ENCODE measurements at places on chromosomes 4 and X.

GRCh38 chr4:114384629-114385028 is 214.0 kb upstream of the UGT8 start:
- peak; percentile 29 for DNase-seq

- no peak for DNase-seq
These were observed 33.0 kb downstream of the SNCA start for GRCh38 chr4:89803915-89804314.

- DNase-seq, result no peak
These were observed 19.0 kb downstream of the GAB1 start for GRCh38 chr4:143355540-143356217.

DNA sequence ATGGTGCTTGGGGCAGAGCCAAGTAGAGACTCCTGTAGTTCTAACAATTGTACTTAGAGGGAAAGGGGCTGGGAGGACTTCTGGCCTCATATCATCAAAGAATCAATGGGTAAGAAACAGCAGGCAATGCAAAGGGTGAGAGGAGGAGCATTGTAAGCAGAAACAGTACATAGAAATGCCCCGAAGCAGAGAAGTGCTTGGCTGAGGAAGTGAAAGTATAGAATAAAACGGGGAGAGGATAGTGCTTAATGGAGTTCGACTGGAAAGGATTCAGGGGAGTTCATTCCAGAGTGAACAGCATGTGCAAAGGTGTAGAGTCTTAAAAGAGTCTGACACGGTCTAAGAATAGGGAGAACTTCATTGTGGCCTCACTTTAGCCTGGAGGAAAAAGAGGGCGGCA is 103.0 kb downstream of the SYNPO2 start:
- no peak for DNase-seq

GRCh38 chr4:1973218-1973617 is 35.6 kb downstream of the NELFA start:
- no peak for DNase-seq

DNA sequence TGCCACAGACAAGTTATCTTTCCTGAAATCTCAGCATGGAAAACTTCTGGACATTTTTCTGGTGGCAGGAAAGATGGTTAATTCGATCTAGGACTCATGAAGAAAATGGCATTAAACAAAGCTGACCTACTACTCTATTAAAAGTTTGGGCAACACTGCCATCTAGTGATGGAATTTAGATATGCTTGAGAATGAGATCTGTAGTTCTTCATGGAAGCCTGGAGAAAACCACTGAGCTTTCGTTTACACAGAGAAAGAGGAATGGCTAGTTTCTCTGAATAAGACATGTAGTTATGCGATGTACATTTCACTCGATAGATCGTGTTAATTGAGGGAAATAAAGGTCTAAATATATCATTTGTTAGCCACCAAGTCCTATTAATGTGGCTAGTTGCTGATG is 51.7 kb upstream of the CHRDL1 start:
- peak; percentile 54 for DNase-seq

DNA sequence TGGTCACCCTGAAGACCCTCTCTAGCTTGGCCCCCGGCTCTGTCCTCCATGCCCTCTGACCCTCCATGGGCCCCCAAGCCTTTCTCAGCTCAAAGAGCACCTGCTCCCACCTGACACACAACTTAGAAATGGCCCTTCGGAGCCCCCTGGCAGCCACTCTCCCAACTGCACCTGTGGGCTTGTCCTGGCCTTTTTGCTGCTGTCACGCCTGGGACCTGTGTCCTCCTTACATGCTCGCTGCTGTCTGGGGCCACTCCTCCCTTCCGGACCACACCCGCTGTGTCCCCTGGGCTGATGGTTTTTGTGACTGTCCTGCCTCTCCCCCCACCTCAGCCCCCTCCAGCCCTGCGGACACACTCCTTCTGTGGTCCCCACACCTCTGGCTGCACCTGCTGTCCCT is 106.2 kb upstream of the AFAP1 start:
- DNase-seq, result no peak

GRCh38 chr4:2337896-2338295 is 76.0 kb upstream of the MXD4 start:
- no peak for DNase-seq

GRCh38 chr4:38785901-38786402 is 3.2 kb upstream of the TLR10 start:
- DNase-seq, result no peak

- no peak for DNase-seq
These were observed 930.2 kb upstream of the GRID2 start for GRCh38 chr4:91373546-91373945.

DNA sequence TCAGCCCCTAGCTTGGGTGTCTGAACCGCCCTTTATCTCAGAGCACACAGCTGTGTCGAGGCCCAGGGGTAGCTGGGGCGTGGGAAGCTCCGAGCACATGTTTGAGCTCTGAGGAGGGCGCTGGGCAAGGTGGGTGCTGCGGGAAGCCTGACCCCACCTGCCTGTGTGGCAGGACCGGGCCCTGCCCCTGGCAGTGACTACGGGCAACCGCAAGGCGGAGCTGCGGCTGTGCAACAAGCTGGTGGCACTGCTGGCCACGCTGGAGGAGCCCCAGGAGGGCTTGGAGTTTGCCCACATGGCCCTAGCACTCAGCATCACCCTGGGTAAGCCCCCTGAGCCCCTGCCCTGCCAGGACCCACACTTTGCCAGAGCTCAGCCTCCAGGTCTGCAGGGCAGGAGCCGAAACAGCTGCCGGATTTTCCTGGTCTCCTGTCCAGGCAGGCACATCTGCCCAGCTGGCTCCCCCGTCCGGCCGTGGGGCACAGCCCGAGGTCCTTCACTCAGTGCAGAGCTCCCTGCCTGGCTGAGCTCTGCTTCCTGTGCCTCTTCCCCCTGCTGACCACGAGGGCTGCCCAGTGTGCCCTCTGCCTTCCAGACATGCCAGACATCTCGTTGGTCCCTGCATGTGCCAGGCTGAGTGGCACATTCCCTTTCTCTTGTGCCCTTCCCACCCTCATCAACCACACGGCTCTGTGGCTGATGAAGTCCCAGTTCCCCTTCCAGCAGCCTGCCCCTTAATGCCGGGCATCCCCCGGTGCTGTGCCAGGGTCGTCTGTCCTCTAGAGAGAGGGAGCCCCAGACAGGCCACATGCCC is 33.2 kb upstream of the HTRA3 start:
- peak; percentile 69 for DNase-seq

- no peak for DNase-seq
These were observed 3.6 kb upstream of the PDE5A start for GRCh38 chr4:119632216-119632615.

GRCh38 chr4:108988464-108989195 is 225.8 kb upstream of the ETNPPL start:
- no peak for DNase-seq

- no peak for DNase-seq
These were observed 334.9 kb upstream of the GATB start for GRCh38 chr4:152095701-152096070.

DNA sequence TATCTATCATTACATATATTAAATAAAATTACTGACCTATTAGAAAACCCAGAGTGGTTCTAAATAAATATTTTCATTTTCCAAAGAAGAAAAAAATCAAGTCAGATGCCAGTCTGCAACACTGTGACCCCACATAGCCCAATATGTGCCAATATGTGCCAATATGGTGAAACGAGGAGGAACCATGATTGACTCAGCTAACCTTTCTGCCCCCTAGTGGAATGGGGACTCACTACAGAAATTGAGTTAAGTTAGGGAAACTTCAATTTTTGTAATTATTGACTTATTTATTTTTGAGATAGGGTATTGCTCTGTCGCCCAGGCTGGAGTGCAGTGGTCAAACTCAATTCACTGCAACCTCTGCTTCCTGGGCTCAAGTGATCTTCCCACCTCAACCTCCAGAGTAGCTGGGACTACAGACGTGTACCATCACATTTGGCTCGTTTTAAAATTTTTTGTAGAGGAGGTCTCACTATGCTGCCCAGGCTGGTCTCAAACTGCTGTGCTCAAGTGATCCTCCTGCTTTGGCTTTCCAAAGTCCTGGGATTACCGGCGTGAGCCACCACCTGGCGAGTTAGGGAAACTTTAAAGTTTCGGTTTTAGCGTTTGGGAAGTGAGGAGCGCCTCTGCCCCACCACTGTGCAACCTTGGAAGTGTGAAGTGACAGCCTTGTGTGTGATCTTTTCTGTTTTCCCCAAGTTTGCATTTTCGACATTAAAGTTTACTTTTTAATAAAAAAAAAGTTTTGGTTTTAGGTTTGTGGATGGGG is 116.8 kb upstream of the SHISA3 start:
- peak; percentile 58 for DNase-seq

- no peak for DNase-seq
These were observed 23.4 kb downstream of the DHX15 start for GRCh38 chr4:24560868-24561368.

GRCh38 chr4:8745826-8746225 is 125.8 kb downstream of the HMX1 start:
- DNase-seq, result no peak

GRCh38 chr4:23122666-23123400 is 430.1 kb downstream of the GBA3 start:
- DNase-seq, result no peak

GRCh38 chr4:128776794-128777216 is 32.7 kb upstream of the JADE1 start:
- DNase-seq, result no peak

DNA sequence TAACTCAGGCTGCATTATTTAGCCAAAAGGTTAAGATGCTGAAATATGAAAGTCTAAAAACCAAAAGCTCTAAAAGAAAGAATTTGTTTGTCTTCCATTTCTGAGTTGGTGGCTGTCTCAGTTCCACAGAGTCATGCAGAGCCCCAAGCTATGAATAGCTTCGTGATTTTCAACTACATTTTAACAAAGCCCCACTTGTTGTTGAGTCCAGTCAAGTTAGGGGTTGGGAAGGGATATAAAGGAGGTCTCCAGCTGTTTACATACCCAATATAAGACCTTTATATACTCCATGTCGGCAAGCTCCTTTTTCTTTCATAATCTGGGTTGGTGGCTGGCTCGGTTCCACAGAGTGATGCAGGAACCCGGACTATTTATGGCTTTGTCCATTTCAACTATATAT is 924.6 kb upstream of the PRKX start:
- DNase-seq, result no peak

- no peak for DNase-seq
These were observed 298.7 kb upstream of the ATOH1 start for GRCh38 chr4:93529692-93530372.

- no peak for DNase-seq
These were observed 19.7 kb downstream of the TRIM2 start for GRCh38 chr4:153223930-153224329.

DNA sequence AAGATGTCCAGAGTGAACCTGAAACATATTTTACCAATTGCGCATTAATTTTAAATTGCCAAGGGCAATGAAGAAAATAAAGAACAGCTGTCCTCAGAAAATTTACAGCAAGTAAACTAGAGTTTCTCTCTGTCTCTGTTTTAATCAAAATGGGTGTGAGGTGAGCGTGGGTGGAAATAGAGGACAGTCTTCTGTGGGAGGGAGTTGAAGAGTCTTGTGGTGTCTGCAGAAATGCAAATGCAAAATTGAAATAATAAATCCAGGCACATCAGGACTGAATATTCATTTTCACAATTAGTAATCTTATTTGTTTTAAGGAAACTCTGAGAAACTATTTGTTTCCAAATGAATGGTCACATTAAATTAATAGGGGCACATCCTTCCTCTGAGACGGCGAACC is 192.0 kb downstream of the ARHGAP10 start:
- no peak for DNase-seq

- peak; percentile 69 for DNase-seq
These were observed 36.3 kb upstream of the REST start for GRCh38 chr4:56871371-56871866.

DNA sequence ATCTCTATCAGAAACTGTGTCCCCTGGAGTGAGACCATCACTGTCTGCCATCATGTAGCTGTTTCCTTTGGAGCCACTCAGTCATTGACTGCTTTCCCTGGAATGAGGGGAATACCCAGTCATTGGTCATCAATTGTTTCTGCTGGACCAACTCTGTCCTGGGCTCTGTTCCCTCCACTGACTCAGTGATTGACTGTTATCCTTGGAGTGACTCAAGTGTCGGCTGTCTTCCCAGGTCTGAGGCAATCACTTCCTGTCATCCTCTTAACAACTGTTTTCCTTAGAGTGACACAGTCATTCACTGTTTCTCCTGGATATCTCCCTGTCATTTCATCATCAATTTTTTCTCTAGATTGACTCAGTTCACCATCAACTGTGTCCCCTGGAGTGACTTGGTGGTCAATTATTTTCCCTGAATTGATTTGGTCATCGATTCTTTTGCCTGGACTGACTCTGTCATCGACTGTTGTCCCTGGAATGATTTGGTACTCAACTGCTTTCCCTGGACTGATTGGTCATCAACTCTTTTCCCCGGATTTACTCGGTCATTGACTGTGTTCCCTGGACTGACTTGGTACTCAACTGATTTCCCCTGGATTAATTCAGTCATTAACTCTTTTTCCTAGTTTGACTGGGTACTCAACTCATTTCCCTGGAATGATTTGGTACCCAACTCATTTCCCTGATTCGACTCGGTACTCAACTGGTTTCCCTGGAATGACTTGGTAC is 327.9 kb upstream of the VCX start:
- no peak for DNase-seq

DNA sequence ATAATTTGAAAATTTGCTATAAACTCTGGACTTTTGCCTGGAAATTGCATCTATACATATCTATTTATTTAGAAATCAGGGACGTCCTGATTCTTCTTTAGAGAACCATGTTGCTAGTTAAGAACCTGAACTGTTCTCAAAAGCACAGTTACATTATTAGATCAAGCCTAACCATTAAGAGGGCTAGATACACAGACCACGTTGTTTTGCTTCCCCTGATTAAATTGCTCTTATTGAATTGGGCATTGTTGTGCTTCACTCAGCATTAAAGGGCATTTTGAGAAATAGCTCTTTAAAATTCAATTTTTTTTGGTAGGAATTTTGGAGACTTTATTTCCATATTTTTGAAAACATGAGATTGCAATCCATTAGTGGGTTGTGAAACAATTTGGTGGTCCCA is 44.4 kb downstream of the FIP1L1 start:
- DNase-seq, result peak; percentile 23

GRCh38 chr4:24805566-24805965 is 10.2 kb downstream of the SOD3 start:
- no peak for DNase-seq

- DNase-seq, result no peak
These were observed 943.1 kb downstream of the ARAP2 start for GRCh38 chr4:35300996-35301774.

GRCh38 chr4:24979554-24979953 is 51.2 kb downstream of the LGI2 start:
- no peak for DNase-seq

- DNase-seq, result no peak
These were observed 297.5 kb upstream of the KLF3 start for GRCh38 chr4:38366456-38366855.

- DNase-seq, result no peak
These were observed 389.3 kb downstream of the MAPK10 start for GRCh38 chr4:85970535-85970934.

DNA sequence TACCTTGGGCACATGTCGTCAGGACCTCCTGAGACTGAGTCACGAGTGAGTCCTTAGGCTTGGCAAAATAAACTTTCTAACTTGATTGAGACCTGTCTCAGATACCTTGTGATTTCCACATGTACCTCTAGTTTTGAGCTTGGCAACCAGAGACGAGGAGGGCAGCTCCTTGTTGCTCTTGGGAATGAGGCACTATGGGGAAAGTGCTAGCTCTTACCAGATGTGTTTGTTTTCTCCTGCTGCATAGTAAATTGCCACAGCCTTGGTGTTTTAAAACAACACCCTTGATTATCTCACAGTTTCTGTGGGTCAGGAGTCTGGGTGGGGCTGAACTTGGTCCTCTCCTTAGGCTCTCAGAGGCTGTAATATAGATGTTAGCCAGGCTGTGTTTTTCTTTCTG is 59.1 kb upstream of the MAML3 start:
- DNase-seq, result no peak

GRCh38 chr4:25977397-25978170 is 63.6 kb downstream of the SMIM20 start:
- DNase-seq, result peak; percentile 63

All from SK-N-SH (cell line).